ENCODE measurements at places on chromosomes 11 and 22.

DNA sequence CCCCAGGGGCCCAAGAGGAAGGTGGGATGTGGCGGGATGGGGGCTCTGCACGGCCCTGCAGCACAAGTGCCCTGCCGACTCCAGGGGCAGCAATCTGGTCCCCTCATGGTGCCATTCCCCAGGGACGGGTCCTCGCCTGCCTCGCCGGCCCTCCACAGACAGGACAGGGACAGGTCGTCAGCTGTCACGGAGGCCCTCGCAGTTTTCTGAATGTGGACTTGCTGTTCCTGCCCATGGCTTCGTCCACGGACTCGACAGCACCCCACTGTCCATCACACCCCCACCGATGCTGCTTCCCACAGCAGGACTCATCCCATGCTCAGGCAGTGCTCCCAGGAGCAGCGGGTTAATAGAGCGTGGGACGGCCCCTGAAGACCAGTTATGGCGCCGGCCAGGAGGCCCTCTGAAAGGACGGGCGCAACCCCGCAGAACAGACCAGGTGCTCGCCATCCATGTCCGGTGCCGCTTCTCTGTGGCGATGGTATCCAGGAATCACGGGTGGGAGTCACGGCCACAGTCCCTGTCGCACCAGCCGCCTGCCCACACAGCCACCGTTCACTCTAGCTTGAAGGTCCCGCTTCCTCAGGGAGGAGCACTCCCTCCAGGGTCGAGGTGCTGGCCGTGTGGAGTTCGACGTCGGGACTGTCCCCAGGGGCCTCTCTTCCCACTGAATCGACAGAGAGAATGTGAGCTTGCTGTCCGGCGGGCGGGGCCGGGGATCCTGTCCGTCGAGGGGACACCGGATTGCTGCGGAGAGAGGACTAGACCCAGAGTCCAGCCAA lies 18.5 kb upstream of the MUC2 start:
- no peak for DNase-seq

GRCh38 chr11:67387069-67387468 lies 4.7 kb upstream of the RAD9A start:
- no peak for DNase-seq

DNA sequence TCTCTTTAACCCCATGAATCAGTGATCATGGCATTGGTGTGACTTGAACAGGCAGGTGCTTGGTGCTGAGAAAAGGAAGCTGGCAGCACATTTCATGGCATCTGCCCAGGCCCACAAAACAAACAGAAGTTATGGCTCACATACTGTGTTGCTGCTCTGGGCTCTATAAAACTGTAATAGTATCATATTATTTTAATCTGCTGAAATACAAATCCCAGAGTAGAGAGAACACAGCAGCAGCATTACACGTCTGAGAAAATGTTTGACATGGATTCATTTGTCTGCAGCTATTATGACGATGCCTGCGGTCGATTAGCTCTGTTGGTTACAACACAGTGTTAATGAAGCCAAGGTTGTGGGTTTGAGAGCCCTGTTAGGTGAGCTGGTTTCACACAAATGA lies 80.8 kb downstream of the ALX4 start:
- DNase-seq, result no peak

GRCh38 chr11:64831411-64831891 lies 13.0 kb downstream of the CDC42BPG start:
- no peak for DNase-seq

DNA sequence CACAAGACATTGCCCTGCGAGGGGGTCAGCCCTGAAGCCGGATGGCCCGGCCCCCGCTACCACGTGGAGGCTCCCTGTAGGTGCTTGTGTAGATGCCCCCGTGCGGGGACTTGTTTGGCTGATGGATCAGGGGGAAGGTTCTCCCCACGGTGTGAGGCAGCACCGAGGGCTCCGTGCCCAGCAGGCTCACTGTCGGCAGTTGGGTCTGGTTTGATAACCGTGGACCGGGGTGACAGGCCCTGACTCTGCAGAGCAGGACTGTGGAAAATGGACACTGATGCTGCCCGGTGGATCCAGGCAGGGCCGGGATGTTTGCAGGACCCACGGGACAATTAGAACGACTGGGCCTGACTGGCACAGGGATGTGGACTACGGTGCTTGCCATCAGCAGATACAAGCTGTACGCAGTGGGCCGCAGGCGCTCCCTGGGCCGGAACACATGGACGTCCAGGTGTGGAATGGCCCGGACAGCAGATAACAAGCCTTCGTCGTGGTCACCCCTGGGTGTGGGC lies 19.0 kb downstream of the KCNQ1 start:
- no peak for DNase-seq

GRCh38 chr11:99370549-99371216 lies 349.9 kb downstream of the CNTN5 start:
- no peak for DNase-seq

- DNase-seq, result no peak
Measured at GRCh38 chr11:12246989-12247388, 130.4 kb upstream of the PARVA start.

DNA sequence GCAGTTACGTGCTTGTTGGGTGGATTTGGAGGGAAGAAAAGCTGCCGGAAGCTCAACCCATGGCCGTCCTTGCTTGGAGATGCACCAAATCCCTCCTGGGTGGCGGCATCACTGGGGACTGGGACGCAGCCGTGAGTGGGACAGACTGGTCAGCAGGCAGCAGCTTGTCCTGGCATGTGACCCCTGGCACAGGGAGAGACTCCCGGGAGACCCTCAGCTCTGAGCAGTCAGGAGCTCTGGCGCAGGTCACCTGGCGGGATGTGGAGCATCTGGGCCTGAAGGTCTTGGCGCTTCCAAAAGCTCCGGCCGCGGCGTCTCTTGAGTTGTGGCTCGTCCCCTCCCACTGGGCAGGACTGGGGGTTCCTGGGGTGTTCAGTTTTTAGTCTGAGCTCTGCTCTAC lies 26.3 kb downstream of the PTDSS2 start:
- no peak for DNase-seq

GRCh38 chr11:125603207-125603606 lies 10.6 kb downstream of the STT3A start:
- DNase-seq, result no peak

DNA sequence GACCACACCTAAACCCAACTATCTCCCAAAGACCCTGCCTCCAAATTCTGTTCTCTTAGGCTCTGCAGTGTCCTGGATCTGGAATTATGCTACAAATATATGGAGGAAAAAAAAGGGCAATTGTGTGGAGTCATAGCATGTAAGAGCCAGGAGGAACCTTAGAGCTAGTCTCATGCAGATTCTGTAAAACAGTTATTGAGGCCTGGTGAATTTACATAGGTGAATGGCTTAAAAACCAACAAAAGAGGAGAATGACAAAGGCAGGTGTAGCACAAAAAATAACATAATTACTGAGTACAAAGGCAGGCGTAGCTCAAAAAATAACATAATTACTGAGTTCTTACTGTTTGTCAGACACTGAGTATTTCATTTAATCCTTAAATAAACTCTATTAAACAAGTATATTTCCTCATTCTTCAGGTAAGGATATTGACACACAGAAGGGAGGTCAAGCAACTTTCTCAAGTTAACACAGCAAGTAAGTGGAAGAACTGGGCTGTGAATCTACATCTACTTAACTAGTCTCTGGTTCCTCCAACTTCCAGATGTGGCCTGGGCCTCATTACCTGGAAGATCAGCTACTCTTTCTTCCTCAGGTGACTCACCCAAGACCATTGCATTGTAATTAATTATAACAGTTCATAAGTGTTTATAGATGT lies 938.9 kb upstream of the TENM4 start:
- DNase-seq, result no peak

- DNase-seq, result no peak
Measured at GRCh38 chr11:12786891-12787290, 112.7 kb downstream of the TEAD1 start.

DNA sequence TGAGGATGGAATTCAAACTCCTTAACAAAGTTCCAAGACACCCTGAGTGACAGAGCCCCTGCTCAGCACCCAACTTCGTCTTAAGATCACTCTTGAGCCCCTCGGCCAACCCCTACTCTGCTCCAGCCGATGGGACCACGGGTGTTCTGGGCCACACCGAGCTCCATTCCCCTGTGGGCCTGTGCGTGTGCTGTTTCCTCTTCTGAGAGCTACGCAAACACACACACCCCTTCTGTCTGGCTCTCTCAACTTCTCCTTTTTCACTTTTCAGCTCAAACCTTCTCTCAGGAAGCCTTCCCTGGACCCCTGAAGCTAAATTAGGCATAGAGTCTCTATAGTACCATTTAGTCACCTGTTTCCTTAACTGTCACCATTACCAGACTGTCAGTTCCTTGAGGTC lies 37.5 kb upstream of the NNMT start:
- DNase-seq, result no peak

GRCh38 chr11:14538926-14539554 lies 18.9 kb upstream of the PSMA1 start:
- DNase-seq, result no peak

DNA sequence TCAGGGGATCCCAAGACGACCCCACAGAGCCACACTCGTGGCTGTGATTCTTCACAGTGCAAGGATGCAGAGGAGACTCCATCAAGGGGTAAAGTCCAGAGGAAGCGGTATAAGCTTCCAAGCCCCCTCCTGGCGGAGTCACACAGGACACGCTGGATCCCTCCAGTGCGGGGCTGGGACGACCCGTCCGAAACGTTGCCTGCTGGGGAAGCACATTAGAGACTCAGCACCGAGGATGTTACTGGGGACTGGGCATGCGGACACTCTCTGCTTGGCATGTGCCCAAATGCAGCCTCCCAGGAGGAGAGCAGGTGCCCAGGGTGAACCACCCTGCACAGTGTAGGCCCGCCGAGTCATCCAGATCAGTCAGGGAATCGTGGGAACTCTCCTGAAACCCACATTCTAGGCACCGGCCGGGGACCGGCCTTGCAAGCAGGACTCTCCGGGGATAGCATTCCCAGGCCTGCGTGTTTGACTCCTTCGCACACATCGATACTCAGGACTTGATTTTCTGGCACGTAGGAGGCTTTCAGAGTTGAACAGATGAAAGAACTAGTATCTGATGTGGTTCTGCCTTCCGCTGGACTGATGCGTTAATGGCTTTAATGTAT lies 229.8 kb downstream of the TBC1D22A start:
- no peak for DNase-seq

- DNase-seq, result no peak
Measured at GRCh38 chr11:113934761-113935160, 30.2 kb downstream of the HTR3B start.

DNA sequence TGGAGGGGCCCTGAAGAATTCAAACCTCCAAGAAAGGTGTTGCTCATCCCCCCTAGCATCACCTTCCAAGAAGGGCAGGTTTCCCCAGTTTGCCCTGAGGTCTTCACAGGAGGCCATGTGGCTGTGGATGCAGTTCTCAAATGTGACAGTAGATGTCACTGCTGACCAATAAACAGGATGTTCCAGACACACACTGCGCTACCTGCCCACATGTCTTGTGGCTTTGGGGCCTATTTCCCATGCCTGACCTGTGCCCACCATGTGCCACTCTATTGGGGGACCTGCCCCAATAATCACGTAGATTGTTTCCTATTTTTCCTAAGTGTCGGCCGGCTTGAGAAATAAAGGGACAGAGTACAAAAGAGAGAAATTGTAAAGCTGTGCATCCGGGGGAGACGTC lies 4.5 kb downstream of the GSTT2 start:
- no peak for DNase-seq

DNA sequence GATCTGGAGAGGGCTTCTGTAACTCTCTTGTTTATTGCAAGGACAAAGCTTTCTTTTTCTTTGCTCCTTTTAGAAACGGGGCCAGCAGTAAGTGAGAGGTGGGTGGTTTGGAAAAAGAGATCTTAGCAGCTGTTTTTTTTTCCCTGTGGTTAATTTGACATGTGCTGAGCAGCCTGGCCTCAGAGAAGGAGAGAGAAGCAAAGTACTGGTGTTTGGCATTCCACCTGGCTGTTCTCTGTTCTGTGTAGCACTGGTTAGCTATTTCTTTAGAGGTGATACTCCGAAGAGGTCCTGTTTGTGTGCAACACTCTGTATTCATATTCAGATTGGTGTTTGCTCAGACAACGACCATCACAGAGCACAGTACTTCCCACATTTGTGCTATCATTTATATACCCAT lies 80.8 kb upstream of the SORL1-AS1 start:
- no peak for DNase-seq

DNA sequence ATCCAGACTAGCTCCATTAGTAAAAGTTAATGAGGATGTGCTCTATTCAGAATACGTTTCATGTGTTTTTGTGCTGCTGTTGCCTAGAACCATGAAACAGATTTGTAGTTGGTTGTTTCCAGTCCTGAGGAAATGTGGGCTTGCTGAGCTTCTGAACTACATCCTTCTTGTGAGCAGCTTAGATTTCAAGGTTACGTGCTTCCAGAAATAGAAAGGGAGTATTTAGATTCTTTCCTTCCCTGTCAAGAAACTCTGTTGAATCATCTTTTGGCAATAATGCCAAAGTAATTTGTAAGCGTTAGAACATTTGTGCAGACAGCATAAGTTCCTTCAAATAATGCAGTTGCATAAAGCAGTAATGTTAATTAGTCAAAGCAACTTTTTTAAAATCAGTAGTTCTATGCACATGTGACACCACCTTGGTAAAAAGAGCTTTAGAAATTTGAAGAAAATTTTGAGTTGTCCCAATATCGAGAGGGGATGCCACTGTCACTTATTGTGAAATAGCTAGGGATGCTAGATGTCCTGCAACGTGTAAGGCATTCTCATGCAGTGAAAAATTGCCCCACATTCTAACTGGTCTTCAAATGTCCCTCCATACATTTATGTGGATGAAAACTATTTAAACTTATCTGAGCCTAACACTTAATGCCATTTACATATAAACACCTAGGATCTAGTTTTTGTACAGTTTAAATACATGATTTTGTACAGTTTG lies 169.6 kb downstream of the ETS1 start:
- no peak for DNase-seq

GRCh38 chr11:58968251-58968711 lies 29.0 kb downstream of the GLYATL1 start:
- no peak for DNase-seq

DNA sequence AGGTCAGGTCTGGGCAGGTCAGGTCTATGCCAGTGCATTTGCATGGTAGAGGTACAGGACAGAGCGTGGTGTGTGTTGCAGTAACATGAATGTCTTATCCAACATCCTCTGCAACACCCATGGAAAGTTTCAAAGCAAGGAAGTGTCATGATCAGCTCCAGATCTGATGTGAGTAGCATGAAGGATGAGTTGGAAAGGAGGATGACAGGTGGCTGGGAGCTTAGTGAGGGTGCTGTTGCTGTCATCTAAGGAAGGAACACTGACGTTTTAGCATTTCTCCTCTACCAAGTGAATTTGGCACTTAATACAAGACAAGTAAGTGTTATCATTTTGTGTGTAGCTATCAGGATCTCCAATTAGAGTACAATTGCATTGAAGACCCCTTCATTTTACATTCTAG lies 65.1 kb downstream of the GRK3 start:
- DNase-seq, result no peak

DNA sequence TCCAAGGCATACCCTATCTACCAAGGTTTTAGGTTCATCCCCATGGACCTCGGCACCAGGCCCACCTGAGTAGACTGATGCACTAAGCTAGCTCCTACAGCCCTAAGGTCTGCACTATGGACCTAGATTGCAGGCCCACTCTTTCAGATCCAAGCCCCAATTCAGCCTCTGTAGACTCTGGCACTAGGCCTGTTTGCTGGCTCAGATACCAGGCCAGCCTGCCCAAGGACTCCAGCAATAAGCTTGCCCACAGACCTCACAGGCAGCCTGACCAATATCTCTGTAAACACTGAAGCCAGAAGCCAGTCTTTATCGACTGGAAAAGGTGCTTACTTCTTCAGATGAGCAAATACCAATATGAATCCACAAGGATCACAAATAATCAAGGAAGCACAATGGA lies 411.3 kb downstream of the INSC start:
- DNase-seq, result no peak
